ENCODE measurements at places on chromosomes 4 and X.

GRCh38 chr4:174520660-174521059, 1.6 kb downstream of the HPGD start:
- DNase-seq = peak; percentile 56

DNA sequence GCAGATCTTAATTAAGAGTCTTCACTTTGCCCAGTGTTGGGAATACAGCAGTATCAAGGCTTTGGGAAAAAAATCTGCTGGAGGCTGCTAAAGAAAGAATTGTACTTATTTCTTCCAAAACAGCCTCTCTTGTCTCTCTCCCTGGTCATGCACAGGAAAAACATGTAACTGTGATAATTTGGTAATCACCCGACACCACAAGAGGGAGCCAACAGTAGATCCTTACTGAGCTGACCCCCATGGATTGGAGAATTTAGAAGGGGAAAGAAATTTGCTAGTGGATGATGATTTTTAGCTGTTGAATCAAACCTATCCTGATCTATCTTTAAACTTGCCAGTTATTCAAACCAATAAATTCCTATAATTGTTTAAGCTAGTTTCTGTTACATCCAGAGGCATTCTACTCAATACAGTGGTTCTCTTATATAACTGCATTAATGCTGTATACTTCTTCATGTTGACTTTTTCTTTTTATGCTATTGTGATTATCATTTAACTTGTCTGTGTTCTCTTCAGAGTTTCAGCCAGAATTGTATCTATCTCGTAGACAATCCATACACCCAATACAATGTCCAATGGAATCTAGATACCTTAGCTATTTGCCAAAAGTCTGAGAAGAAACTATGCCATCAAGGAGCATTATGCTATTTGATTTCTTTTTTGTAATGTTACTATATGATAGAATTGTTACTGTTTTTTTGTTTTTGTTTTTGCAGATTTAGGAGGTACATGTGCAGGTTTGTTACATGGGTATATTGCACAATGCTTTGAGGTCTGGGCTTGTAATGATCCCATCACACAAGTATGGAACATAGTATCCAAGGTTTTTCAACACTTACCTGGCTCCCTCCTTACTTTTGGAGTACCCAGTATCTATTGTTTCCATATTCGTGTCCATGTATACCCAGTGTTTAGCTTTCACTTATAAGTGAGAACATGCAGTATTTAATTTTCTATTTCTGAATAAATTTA, 31.3 kb upstream of the ARHGEF38 start:
- DNase-seq = peak; percentile 63

GRCh38 chr4:54016504-54016903, 47.9 kb downstream of the CHIC2 start:
- DNase-seq = no peak

DNA sequence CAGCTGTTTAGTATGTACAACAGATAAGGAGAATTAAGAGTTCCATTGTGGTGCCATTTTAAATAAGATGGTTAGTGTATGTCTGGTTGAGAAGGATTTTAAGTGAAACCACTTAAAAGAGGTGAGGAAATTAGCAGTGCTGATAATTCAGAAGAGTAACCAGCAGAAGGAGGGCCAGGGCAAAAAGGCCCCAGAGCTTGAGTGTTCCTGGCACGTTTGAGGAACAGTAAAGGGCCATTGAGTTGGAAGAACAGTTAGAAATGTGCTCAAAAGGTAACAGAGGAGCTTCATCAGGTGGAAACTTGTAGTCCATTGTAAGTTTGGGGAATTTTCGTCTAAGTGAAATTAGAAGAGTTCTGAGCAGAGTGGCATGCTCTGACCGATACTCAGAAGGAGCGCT, 606.2 kb upstream of the ZFP42 start:
- DNase-seq = no peak

DNA sequence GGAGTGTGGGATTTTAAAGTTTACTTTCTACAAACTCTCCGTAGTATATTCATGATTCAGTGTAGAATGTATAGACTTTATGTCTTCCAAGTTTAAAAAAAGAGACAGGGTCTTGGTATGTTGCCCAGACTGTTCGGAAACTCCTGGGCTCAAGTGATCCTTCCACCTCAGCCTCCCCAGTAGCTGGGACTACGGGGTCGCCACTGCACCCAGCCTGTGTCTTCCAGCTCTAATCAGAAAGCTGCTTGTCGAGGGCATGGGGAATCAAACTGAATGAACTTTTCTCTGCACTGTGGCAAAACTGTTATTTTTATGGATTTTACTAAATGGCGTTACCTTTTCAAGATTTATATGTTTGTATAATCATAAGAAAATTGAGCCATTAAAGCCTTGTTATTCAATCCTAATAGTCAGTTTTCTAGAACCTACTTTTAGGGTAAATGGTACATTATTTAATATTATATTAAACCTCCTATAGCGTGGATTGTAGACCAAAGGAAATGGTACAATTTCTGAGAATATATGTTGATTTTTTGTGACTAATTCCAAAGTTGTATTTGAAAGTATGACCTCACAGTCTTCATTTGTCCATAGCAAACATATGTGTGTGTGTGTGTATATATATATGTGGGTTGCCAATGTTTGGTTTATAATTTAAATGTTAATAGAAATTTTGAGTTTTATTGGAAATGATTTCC, 1.1 kb downstream of the BLOC1S4 start:
- DNase-seq = no peak

DNA sequence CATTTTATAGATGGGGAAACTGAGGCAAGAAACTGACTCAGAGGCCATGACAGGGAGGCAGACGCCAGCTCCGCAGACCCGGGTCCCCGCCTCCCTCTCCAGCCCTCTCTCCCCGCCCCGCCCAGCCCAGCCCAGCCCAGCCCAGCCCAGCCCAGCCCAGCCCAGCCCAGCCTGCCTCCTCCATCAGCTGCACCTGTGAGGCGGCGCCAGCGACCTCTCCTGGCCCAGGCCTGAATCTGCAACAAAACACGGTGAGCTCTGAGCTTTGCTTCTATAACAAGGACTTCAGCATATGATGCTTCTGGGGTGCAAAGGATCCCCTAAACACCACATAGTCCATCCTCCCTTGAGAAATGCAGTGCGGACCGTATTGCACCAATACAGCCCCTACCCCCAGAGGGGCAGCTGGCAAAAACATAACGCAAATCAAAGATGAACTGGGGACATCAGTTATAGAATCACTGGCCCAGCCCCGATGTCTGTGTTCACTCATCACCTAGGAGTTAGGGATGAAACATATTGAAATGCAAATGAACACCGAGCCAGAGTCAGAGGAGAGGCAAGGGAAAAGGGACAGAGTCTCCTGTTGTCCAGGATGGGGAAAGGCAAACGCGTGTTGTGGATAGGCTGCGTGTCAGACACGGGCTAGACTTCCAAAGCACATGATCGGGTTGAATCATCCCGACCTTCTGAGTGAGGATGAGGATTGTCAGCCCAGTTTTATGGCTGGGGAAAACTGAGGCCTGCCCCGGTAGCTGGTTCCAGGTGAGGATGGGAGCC, 216.1 kb upstream of the PSAPL1 start:
- DNase-seq = peak; percentile 30

DNA sequence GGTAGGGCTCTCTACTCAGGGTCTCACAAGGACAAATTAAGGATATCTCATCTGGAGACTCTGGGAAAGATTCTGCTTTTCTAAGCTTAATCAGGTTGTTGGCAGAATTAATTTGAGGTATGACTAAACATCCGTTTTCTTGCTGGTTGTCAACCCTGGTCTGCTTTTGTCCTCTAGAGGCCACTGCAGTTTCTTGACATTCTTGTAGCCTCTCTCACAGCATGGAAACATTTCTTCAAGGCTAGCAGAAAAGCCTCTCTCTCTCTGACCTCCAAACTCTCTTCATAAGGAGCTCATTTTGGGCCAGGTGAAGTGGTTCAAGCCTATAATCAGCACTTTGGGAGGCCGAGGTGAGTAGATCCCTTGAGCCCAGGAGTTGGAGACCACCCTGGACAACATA, 749.5 kb upstream of the PCDH7 start:
- no peak for DNase-seq

DNA sequence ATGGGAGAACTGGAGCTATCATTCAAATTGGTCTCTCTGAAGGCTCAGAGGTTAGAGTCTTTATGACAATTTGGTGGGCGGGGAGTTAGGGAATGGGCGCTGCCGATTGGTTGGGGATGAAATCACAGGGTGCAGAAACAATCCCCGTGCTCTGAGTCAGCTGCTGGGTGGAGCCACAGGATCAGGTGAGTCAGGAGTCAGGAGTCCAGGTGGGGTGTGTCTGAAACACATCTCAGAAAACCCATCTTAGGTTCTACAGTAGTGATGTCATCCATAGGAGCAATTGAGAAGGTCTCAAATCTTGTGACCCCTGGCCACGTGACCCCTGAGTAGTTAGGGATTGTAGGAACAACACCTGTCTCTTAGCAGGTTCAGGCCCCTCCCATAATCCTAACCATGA, 41.6 kb upstream of the TLR3 start:
- no peak for DNase-seq

DNA sequence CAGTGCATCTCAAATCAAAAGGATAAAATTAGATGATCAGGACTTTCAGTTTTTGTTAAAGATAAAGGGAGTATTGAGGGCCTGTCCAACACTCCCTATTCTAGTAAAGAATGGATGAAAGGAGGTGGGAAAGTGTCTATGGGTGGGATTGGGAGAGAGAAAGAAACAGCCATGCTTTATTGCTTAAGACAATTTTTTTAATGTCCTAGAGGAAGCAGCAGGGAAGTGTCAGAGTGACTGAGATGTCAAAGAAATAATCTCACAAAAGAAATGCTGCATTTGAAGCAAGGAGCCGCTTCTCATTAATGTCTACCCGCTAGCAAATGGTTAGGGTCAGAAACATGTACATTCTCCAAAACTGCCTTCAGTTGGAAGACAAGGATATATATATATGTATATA, 117.4 kb upstream of the GALNT7 start:
- DNase-seq = no peak

DNA sequence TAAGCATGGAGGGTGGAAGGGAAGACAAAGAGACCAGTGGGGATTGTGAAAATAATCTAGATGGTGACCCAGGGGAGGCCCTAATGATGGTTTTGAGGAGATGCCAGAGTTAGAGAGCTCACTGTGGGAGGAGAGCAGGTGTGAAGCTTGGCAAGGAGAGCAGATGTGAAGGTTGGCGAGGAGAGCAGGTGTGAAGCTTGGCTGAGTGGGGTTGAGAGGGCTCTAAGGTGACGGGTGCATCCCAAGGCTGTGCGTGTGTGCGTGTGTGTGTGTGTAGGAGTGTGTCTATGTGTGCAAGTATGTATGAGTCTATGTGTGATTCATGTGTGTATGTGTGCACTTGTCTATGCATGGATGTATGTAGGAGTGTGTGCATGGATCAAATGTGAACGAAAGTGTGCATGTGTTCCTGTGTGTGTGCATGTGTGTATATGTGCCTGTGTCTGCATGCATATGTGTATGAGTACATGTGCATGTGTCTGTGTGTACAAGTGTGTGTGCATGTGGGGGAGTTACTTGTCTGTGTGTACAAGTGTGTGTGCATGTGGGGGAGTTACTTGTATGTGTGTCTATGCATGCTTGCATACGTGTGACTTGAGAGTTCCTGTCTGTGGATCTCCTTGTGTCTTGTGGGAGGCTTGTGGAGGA, 72.0 kb downstream of the EVC start:
- DNase-seq = no peak

Measured in suppressor macrophage treated with lipopolysaccharide for 1 hour (primary cell).